ENCODE measurements at places on chromosomes 7 and 10. TPM values are rescaled to one million over a fixed set of nuclear protein-coding genes. Genes with fewer than 3 reads are reported as not detected.

The HTR7 gene
- 1.5 TPM for total RNA-seq

The TUBAL3 gene
- total RNA-seq: not detected

The ERLIN1 gene
- total RNA-seq: 2.4 TPM

The PDE6C gene
- total RNA-seq: not detected

The TAS2R41 gene
- not detected for total RNA-seq

The ANXA8L1 gene
- 0.52 TPM for total RNA-seq

The SH2D4B gene
- 0.40 TPM for total RNA-seq

The BAZ1B gene
- 29.5 TPM for total RNA-seq

DNA sequence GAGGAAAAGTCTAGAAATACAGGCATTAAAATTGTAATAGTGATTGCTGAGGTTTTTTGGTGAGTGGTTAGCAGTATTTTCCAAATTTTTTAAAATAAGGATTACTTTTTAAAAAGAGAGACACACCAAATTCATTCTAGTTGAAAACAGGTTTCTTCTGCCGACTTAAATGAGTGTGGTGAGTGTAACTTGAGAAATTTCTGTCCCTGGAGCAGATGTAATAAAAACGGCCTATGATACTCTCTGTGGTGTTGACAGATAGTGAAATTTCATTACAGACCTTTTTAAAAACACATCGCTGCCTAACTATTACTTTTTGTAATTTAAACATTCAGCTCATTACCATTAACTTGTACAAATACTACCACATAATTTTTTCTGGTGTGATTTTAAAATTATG, 90.1 kb downstream of the CYP51A1 start:
- no peak for DNase-seq
- no peaks in the 10 kb centered on the region for H3K27me3 ChIP-seq
- peaks cover 3% of the 10 kb centered on the region for H3K4me1 ChIP-seq
- H3K36me3 ChIP-seq: no peaks in the 10 kb centered on the region

DNA sequence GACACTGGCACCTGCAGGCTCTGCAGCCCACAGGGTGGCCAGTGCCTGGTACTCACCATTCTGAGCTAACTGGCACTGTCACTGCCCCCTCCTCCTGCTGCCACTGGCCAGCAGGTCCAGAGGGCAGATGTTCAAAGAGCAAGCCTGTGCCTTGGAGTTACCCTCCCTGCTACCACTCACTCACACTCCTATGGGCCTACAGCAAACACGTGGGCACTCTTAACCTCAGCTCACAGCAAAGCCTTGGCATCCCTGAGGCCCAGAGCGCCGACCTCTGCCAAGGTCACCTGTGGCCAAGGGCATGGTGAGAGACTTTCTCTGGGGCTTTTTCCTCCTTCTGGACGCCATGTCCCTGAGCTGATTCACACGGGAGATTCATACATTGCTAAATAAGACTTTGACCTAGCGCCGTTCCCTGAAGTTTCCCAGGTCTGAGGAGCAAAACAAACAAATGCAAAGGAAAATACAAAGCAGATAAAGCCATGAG, 270.0 kb upstream of the PPP2R2D start:
- no peaks in the 10 kb centered on the region for H3K27me3 ChIP-seq
- H3K36me3 ChIP-seq: no peaks in the 10 kb centered on the region
- no peak for DNase-seq

- no peaks in the 10 kb centered on the region for H3K4me1 ChIP-seq
- H3K4me3 ChIP-seq: no peak overlapping the region
- no peak overlapping the region for H3K27ac ChIP-seq
- no peaks in the 10 kb centered on the region for H3K27me3 ChIP-seq
- H3K36me3 ChIP-seq: no peaks in the 10 kb centered on the region
Observed at GRCh38 chr10:103089493-103089892, 103.6 kb downstream of the NT5C2 start.

DNA sequence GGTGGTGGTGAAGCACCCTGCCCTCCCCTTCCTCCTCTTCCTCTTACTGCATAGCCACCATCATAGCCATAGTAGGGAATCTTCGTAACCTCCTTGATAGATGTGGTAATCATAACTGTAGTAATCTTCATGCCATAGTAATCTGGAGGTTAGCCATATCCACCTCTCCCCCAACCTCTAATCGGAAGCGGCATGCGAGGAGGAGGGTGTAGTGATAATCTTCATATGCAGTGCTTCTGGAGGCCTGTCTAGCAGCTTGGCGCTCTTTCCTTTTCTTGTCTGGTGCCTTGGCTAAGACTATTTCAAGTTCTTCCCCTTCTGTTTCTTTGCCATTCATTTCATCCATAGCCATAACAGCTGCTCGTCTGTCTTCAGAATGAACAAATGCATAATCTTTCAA, 90.9 kb downstream of the MLLT10 start:
- no peak overlapping the region for H3K4me3 ChIP-seq
- no peak overlapping the region for H3K27ac ChIP-seq
- H3K36me3 ChIP-seq: no peaks in the 10 kb centered on the region
- H3K4me1 ChIP-seq: no peaks in the 10 kb centered on the region

DNA sequence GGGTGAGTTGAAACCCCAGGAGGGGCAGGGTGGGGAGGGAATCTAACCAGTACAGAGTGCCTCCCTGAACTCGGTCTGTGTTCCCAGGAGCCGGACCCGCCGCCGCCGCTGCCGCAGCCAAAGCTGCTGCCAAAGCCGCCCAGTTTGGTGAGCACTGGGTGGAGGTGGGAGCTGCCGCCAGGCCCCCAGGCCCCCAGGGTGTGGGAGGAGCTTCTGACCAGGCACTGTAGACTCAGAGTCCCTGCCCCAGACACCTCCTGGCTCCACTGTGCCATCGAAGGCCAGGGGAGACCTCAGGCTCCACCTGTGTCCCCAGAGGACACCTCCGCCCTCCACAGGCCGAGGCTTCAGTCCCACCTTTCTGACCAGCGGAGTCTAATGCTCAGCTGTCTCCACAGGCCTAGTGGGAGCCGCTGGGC, 20.4 kb upstream of the LIMK1 start:
- H3K4me1 ChIP-seq: no peaks in the 10 kb centered on the region
- no peaks in the 10 kb centered on the region for H3K36me3 ChIP-seq
- no peak overlapping the region for H3K27ac ChIP-seq
- no peak for DNase-seq
- no peaks in the 10 kb centered on the region for H3K27me3 ChIP-seq

DNA sequence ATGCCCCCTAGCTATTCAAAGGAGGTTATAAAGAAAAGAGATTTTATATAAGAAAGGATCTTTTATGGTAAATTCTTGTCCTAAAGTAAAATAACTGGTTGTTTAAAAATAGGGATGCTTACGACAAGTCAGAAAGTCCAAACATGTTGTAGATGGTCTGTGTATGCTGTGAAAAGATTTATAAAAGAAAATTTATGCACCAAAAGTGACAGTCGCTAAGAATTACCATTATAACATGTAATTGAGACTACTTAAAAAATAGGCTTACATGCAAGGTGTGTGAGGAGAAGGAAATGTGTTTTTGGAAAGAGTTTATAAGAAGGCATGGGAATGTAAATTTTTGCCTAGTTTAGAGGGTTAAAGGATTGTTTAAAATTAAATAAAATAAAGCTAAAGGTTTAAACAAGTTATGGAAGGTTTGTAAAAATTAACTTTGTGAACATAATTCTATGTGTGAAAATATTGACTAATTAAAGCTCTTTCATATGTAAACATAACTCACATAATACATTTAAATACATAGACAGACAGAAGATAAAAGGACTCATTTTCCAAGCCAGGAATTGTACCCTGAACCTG, 118.5 kb downstream of the LYZL1 start:
- H3K27ac ChIP-seq: no peak overlapping the region
- H3K27me3 ChIP-seq: no peaks in the 10 kb centered on the region
- H3K4me3 ChIP-seq: no peak overlapping the region
- no peaks in the 10 kb centered on the region for H3K4me1 ChIP-seq
- no peaks in the 10 kb centered on the region for H3K36me3 ChIP-seq

DNA sequence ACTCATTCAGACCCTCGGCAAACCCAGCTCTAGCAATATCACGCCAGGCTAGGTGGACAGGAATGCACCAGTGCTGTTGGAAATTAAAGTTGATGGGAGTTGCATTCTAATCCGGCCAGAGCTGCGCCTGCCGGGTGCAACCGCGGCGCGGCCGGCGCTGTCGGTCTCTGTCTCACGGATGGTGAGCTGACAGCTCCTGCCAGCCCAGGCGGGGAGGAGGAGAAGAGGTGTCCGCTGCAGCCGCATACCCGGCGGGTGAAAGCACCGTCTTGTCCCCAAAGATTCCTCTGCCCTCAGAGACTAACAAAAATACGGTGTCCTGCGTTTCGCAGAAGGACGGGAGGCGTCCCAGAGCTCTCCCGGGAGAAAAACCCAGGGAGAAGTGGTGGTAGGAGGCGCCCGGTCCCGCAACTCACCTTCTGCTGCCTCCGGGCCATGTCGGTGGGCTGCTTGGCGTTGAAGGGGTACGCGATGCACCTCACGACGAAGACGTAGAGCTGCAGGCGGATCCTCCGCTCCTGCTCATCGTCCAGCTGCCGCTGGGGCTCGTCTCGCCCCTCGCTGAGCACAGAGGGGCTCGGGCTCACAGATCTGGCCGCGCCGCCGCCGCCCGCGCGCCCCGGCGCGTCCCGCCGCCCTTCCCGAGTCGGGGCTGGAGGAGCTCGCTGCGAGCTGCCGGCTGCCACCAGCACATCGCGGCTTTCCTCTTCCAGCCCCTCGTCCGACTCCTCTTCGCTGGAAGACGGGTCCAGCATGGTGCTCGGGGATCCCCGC, 490 bp downstream of the CADPS2 start:
- no peaks in the 10 kb centered on the region for H3K27me3 ChIP-seq
- DNase-seq: peak; percentile 36
- peak overlapping the region; percentile 82 for H3K4me3 ChIP-seq

- no peak for DNase-seq
- H3K4me1 ChIP-seq: no peaks in the 10 kb centered on the region
- no peaks in the 10 kb centered on the region for H3K36me3 ChIP-seq
- H3K27ac ChIP-seq: no peak overlapping the region
- no peak overlapping the region for H3K4me3 ChIP-seq
- no peaks in the 10 kb centered on the region for H3K27me3 ChIP-seq
Observed at GRCh38 chr7:148014001-148014400, 576.6 kb upstream of the C7orf33 start.

GRCh38 chr7:1548438-1548831, 7.6 kb downstream of the TMEM184A start:
- no peak overlapping the region for H3K4me3 ChIP-seq
- no peaks in the 10 kb centered on the region for H3K27me3 ChIP-seq
- no peak for DNase-seq
- no peaks in the 10 kb centered on the region for H3K4me1 ChIP-seq

DNA sequence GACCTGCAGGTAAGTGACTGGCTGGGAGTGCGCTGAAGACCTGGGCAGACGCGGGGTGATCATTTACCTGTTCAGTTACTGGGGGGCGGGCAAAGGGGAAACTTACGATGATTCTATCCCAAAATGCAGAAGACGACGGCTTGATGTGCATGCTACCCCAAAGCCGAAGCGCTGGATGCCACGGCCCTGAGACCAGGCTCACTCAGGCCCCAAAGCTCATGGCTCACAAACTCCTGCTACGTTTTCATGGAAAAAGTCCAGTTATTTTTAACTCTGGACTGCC, 200.6 kb downstream of the DIP2C start:
- no peak overlapping the region for H3K27ac ChIP-seq
- no peaks in the 10 kb centered on the region for H3K27me3 ChIP-seq
- no peak overlapping the region for H3K4me3 ChIP-seq
- DNase-seq: no peak
- H3K36me3 ChIP-seq: no peaks in the 10 kb centered on the region

DNA sequence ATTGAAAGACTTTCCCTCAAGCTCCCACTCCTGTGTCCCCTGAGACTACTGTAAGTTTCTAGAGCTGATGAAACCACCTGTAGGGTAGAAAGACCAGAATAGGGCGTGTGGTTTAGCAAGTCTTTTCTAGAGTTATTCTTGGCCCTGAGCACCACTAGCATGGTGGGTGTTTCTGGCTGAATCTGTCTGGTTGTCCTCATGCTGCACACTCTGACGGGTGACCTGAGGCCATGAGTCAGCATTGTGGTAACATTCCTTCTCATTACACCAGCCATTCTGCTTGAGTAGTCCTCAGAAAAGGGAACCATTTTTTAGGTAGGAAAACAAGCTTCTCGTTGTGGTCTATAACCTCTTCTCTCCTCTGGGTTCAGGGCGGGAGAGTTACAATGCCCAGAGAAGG, 250.3 kb downstream of the SNX13 start:
- H3K4me1 ChIP-seq: no peaks in the 10 kb centered on the region
- no peaks in the 10 kb centered on the region for H3K27me3 ChIP-seq
- H3K36me3 ChIP-seq: no peaks in the 10 kb centered on the region

GRCh38 chr10:122417667-122418066, 36.8 kb upstream of the ARMS2 start:
- H3K27me3 ChIP-seq: no peaks in the 10 kb centered on the region
- no peak for DNase-seq
- H3K4me1 ChIP-seq: no peaks in the 10 kb centered on the region

- no peak overlapping the region for H3K27ac ChIP-seq
- no peak overlapping the region for H3K4me3 ChIP-seq
- no peaks in the 10 kb centered on the region for H3K27me3 ChIP-seq
- no peaks in the 10 kb centered on the region for H3K36me3 ChIP-seq
Observed at GRCh38 chr10:68302871-68303270, 29.0 kb upstream of the HNRNPH3 start.

DNA sequence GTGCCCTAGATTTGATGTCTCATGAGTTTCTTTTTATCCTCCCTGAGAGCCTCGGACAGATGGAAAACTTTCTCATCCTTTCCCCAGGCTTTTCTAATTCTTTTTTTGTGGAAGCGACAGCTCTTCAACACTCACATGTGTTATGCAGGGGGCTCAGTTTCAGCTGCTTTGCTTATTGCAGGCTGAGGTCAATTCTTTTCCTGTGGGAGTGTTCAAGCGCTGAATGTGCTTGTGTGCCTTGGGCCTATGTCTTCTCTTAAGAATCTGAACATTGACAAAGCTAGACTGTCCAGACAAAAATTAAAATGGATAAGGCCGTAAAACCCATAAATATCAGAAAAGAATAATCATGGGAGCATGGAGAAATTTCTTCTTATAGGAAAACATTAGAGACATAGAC, 125.2 kb upstream of the STEAP4 start:
- H3K27me3 ChIP-seq: no peaks in the 10 kb centered on the region
- no peaks in the 10 kb centered on the region for H3K4me1 ChIP-seq
- no peaks in the 10 kb centered on the region for H3K36me3 ChIP-seq
- DNase-seq: no peak
- H3K27ac ChIP-seq: no peak overlapping the region

DNA sequence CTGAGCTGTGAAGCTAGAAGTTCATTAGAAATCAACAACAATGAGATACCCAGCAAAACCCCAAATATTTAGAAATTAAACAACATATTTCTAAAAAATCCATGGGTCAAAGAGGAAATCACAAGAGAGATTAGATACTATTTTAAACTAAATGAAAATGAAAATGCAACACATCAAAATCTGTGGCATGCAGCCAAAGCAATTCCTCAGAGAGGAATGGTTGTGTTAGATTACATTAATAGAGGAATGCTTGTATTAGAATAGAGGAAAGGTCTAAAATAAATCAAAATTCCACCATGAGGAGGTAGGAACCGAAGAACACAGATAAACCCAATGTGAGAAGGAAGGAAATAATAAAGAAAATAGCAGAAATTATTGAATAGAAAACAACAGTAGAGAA, 642.1 kb upstream of the GALNT17 start:
- H3K4me3 ChIP-seq: no peak overlapping the region
- no peak for DNase-seq
- H3K27me3 ChIP-seq: no peaks in the 10 kb centered on the region
- no peaks in the 10 kb centered on the region for H3K36me3 ChIP-seq
- H3K4me1 ChIP-seq: no peaks in the 10 kb centered on the region
- no peak overlapping the region for H3K27ac ChIP-seq

GRCh38 chr7:8113184-8113583, 144.6 kb downstream of the GLCCI1 start:
- H3K27ac ChIP-seq: no peak overlapping the region
- DNase-seq: no peak
- no peak overlapping the region for H3K4me3 ChIP-seq
- no peaks in the 10 kb centered on the region for H3K27me3 ChIP-seq

- no peak overlapping the region for H3K4me3 ChIP-seq
- H3K27me3 ChIP-seq: no peaks in the 10 kb centered on the region
- no peak overlapping the region for H3K27ac ChIP-seq
Observed at GRCh38 chr7:118473271-118473670, 248.8 kb downstream of the ANKRD7 start.
